A549 treated with AZD2906 at 1 μM for 4 hours (cell line): ENCODE measurements at places on chromosomes 6 and 20. TPM values are rescaled to one million over a fixed set of nuclear protein-coding genes. Genes with fewer than 3 reads are reported as not detected.

The DUSP15 gene
- 0.75 to 1.1 TPM (median 0.94 TPM) in 5 replicates for total RNA-seq

The SRXN1 gene
- 158 to 200 TPM (median 174 TPM) in 5 replicates for total RNA-seq

The RAE1 gene
- 56.3 to 70.2 TPM (median 59.0 TPM) in 5 replicates for total RNA-seq

The RBM24 gene
- total RNA-seq = 4.7 to 6.0 TPM (median 5.3 TPM) in 5 replicates

The TUBB1 gene
- 0.02 to 0.03 TPM (median 0.03 TPM) in 4 of 5 replicates, not detected in the other for total RNA-seq

The GABRR1 gene
- total RNA-seq = not detected in 5 replicates

The LRRC73 gene
- 0.48 to 1.2 TPM (median 1.1 TPM) in 5 replicates for total RNA-seq

The VSX1 gene
- total RNA-seq = 0.66 to 1.2 TPM (median 0.93 TPM) in 5 replicates

The TBX18 gene
- 18.9 to 21.7 TPM (median 20.3 TPM) in 5 replicates for total RNA-seq

The F13A1 gene
- not detected in 5 replicates for total RNA-seq

The FERMT1 gene
- total RNA-seq = 13.1 to 16.5 TPM (median 13.7 TPM) in 5 replicates

The OXT gene
- total RNA-seq = not detected in 5 replicates

The ULBP3 gene
- total RNA-seq = 3.7 to 4.6 TPM (median 4.2 TPM) in 5 replicates

The TP53TG5 gene
- total RNA-seq = not detected in 5 replicates

The BTBD3 gene
- 15.0 to 16.9 TPM (median 15.9 TPM) in 5 replicates for total RNA-seq

The METTL24 gene
- not detected in 5 replicates for total RNA-seq

The BTN2A1 gene
- total RNA-seq = 15.3 to 22.7 TPM (median 18.6 TPM) in 5 replicates

The CDH22 gene
- total RNA-seq = 0.02 to 0.10 TPM (median 0.03 TPM) in 4 of 5 replicates, not detected in the other

The BRD2 gene
- total RNA-seq = 104 to 133 TPM (median 112 TPM) in 5 replicates

The NXT1 gene
- total RNA-seq = 53.6 to 74.5 TPM (median 69.4 TPM) in 5 replicates

The MDFI gene
- 0.52 to 1.1 TPM (median 0.58 TPM) in 5 replicates for total RNA-seq

The KCNK17 gene
- not detected in 5 replicates for total RNA-seq

The ALDH5A1 gene
- 6.7 to 7.7 TPM (median 6.9 TPM) in 5 replicates for total RNA-seq

The INSM1 gene
- not detected in 5 replicates for total RNA-seq

The LRP11 gene
- 26.7 to 36.0 TPM (median 33.0 TPM) in 5 replicates for total RNA-seq

The SNRPB gene
- total RNA-seq = 879 to 1,091 TPM (median 997 TPM) in 5 replicates

The MOXD1 gene
- 1.3 to 1.7 TPM (median 1.5 TPM) in 5 replicates for total RNA-seq

The HFE gene
- total RNA-seq = 10.4 to 12.3 TPM (median 11.8 TPM) in 5 replicates

The RAB32 gene
- total RNA-seq = 36.4 to 42.3 TPM (median 39.6 TPM) in 5 replicates

The ZC3H12D gene
- 0.01 to 0.07 TPM (median 0.02 TPM) in 5 replicates for total RNA-seq

The SLX4IP gene
- 2.0 to 2.9 TPM (median 2.3 TPM) in 5 replicates for total RNA-seq

The SPATA2 gene
- 6.9 to 8.6 TPM (median 8.2 TPM) in 5 replicates for total RNA-seq

The TP53INP2 gene
- total RNA-seq = 6.3 to 8.2 TPM (median 7.4 TPM) in 5 replicates

The CNBD2 gene
- total RNA-seq = 5.2 to 7.2 TPM (median 6.5 TPM) in 5 replicates

The HLA-DPA1 gene
- total RNA-seq = 0.05 to 0.11 TPM in 2 of 5 replicates, not detected in the others

The GTSF1L gene
- not detected in 5 replicates for total RNA-seq

The REPS1 gene
- 23.5 to 26.6 TPM (median 25.2 TPM) in 5 replicates for total RNA-seq

The SLC22A2 gene
- not detected in 5 replicates for total RNA-seq

The RCAN2 gene
- total RNA-seq = 0.02 TPM in 1 of 5 replicates, not detected in the others

The LINC00237 gene
- total RNA-seq = not detected in 5 replicates

The WFDC11 gene
- not detected in 5 replicates for total RNA-seq

The LAMP5 gene
- 0.07 to 0.08 TPM in 2 of 5 replicates, not detected in the others for total RNA-seq

The SOX18 gene
- 1.6 to 2.9 TPM (median 2.6 TPM) in 5 replicates for total RNA-seq

The CSNK2B gene
- total RNA-seq = 169 to 183 TPM (median 179 TPM) in 5 replicates

The MTFR2 gene
- 11.2 to 12.0 TPM (median 11.6 TPM) in 5 replicates for total RNA-seq

The LIN28B gene
- total RNA-seq = 1.0 to 1.4 TPM (median 1.3 TPM) in 5 replicates

The LY6G6C gene
- total RNA-seq = 0.08 to 0.14 TPM (median 0.09 TPM) in 3 of 5 replicates, not detected in the others
